ENCODE measurements at places on chromosomes 13 and 19.

GRCh38 chr19:17302391-17303166, 646 bp downstream of the ABHD8 start:
- no peak for DNase-seq

DNA sequence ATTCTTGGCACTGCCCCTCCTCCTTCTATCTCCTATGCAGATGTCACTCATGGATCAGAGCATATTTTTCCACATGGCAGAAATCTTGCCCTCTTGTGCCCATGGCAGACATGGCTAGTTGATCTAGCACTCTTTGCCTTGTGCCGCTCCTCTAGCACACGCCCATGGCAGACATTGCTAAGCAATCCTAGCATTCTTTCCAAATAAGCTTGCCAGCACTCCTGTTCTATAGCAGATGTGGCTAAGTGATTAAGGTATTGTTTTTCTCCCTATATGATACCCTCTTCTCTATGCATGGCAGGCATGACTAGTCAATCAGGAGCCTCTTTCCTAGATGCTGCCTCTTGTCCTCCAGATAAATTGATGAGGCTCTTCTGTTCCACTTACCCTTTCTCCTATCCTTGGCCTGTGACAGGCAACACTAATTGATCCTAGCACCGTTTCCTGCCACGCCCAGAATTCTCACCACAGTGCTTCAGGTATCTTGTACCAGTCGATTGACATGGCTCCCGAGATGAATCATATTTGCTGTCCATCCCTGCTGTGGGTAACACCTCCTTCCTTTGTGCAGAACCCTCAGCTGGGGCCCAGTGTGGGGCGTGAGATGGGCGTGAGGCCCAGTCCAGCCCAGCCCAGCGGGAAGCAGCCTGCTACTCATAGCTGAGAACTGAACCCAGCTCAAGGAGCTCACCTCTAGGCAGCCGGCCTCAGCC, 26.9 kb downstream of the TMED1 start:
- DNase-seq = no peak

DNA sequence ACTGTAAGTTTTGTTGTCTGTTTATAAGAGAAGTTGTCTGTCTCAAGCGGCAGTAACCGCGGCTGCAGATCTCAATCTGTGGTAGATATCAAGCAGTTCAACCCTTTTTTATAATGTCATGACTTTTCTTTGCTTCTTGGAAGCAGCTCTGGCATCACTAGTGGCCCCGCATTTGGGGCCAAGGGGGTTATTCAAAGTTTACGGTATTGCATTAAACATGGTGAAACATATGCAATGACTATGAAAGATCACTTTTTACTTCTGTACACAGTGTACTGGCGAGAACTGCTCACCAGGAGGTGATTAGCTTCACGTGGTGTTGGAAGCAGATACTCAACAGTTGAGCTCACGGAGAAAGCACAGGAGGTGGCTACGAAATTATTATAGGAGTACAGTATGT, 4.6 kb upstream of the FFAR3 start:
- DNase-seq = no peak

DNA sequence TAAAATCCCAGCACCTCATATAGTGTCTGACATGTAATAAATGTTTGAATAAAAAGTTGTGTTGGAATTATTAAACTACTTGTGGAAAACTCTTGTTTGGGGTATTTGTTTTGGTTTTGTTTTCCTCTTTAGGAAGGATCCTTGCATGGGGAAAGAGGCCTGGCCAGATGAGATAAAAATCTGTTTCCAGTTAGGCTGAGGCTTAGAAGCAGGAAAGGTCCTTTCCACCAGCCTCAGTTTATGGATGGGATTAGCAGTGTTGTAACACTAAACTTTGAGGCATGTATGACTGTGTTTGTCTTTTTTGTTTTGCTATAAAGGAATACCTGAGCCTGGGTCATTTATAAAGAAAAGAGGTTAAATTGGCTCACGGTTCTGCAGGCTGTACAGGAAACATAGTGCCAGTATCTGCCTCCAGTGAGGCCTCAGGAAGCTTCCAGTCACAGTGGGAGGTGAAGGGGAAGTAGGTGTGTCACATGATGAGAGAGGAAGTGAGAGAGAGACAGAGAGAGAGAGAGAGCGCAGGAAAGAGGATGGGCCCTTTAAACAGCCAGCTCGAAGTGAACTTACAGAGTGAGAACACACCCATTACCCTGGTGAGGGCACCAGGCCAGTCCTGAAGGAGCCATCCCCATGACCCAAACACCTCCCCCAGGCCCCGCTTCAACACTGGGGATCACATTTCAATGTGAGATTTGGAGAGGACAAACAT, 21.6 kb downstream of the SPATA13 start:
- DNase-seq = no peak

GRCh38 chr13:62908321-62908720, 1492.7 kb upstream of the PCDH20 start:
- DNase-seq = no peak

GRCh38 chr13:27650312-27650711, 28.6 kb downstream of the POLR1D start:
- DNase-seq = no peak
